ENCODE measurements at places on chromosomes 1 and 21. TPM values are rescaled to one million over a fixed set of nuclear protein-coding genes. Genes with fewer than 3 reads are reported as not detected.

ITSN1 gene
- 18.9 TPM for total RNA-seq

GRCh38 chr1:207888652-207889051, 22.3 kb downstream of the CD34 start:
- peak; percentile 96 for DNase-seq

CELA2B gene
- total RNA-seq: not detected

DNA sequence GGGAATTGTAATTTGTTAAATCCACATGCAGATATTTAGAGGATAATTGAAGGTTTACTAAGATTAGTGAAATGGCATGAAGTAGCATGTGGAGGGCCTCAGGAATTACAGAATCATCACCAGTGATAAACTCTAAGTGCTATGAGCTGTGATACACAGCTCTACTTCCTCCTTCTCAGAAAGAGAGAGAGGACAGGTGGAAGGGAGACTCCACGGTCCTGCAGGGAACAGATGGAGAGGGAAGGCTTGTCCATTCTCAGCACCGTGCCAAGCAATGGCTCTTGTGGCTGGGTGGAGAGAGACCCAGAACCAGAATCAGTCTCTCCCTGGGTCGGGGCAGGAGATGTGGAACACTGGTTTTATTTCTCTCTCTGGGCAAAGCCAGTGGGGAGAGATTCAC, 27.8 kb upstream of the LYPD8 start:
- DNase-seq: no peak

- DNase-seq: no peak
Measured at GRCh38 chr1:110483308-110483685, 32.3 kb downstream of the PROK1 start.

- DNase-seq: no peak
Measured at GRCh38 chr1:211588711-211589110, 9.8 kb upstream of the SLC30A1 start.

GRCh38 chr1:182888736-182889531, 49.8 kb downstream of the DHX9 start:
- peak; percentile 83 for DNase-seq

DNA sequence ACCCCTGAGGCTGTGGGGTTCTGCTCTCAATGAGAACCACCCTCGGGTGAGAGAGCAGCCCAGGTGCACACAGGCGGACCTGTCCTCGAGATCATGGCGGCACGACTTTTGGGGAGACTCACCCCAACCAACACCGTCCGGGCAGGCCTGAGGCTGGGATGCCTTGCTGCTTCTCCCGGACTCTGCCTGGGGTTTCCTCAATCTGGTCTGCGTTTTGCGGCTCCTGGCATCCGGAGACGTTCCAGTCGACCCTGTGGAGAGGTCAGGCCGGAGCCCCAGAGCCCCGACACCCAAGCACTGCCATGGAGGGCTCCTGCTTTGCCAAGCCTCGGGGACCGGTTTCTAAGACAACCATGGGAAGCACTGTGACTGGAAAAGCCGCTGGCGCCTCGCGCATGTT, 3879.7 kb downstream of the SRGAP2C start:
- DNase-seq: no peak

VANGL2 gene
- under 0.01 TPM for total RNA-seq

EVA1C gene
- total RNA-seq: 3.2 TPM

DNA sequence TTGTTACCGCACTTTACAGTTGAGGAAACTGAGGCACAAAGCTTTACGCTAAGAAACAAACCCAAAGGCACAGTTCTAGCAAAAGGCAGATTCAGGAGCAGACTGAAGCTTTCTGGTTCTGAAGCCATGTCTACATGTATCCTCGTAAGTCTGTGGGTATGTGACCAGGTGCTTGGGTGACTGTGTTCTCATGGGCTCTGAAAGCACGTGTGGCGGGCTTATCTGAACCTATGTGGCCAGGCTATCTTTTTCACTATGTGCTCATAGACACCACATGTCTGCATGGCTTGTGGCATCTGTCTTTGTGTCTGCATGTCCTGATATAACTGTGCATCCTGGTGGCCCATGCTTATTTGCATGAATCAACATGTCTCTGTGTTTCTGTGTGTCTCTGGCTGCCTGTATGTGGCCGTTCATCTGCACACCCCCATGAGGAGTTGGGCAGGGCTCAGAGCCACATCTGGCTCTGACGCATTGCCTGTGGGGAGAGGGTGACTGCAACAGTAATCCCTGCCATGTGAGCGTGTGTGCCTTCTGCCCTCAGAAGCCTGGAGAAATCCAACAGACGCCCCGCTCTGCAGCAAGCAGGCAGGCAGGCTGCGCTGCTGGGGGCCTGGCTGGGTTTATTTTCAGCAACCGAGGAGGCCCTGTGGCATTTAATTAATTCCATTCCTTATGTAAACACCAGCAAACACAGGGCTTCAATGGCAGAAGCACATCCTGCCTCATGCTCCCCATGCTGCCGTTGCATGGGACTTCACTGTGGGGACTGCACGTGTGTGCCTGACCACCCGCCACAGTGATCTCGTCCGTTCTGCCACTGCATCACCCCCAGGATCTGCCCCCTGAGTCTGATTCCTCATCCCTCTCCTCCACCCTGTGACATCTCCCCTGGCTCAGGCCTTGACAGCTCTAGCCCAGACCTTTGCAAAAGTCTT, 115.4 kb downstream of the TRABD2B start:
- DNase-seq: no peak

Measured in LHCN-M2 (cell line).